ENCODE measurements at places on chromosomes 16 and 17.

- DNase-seq: peak; percentile 17
These were observed 43.8 kb downstream of the DNAJA2 start for GRCh38 chr16:46929378-46930332.

DNA sequence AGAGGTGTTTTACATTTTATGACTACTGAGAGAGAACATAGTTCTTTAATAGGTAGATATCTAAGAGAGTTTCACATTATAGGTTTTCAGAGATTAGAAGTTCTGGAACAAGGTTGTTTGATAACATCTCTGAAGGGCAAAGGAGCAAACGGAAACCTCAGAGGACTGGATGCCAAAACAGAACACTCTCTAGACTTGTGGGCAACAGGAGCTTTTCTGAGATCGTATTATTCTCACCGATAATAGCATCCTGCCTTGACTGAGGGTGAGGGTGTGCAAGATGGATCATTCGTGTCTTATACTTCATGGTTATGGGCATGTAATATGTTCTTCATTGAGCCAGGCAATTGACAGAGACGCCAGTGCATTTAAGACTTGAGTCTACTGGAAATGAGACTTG lies 234.8 kb downstream of the IRX3 start:
- no peak for DNase-seq

GRCh38 chr16:89711601-89712273 lies 9.0 kb downstream of the VPS9D1 start:
- DNase-seq: peak; percentile 66

GRCh38 chr16:66057057-66057456 lies 309.4 kb upstream of the CDH5 start:
- DNase-seq: no peak

DNA sequence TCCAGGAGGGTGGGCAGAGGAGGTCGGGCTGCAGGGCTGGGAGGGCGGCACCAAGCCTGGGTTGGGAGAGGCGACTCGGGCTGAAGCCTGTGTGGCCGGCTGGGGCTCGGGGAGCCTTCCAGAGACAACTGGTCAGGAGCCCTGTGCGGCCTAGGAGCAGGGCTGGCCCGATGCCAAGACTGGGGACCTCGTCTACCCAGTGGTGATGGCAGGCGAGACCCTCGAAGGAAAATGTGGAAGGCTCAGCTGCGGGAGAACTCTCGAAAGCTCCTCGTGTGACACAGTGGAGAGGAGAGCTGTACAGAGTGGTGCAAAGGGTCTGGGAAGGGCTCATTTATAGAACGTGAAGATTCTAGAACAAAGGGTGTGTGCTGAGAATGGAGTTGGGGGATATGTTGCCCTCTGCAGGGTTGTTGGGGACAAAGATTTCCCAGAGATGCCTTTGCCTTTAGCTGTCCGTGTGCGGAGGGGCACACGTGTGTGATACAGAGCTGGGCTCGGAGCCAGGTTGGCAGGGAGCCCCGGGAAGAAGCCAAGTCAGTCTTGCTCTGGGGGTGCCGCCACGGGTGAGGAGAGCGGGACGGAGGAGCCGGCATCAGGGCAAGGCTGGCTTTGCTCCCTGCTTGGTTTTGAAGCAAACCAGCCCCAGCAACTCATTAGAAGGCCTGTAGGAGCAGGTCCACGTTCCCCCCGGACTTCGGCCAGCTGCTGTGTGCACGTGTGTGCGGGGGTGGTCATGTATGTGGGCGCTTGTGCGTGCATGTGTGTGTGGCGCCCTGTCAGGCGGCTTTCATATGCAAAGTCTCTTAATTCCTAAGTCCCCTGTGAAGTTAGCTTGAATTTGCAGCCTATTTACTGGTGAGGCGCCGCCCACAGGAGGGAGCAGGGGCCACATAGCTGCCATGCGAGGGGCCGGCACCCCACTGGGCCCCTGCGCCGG lies 132.4 kb upstream of the CHMP6 start:
- no peak for DNase-seq

- DNase-seq: no peak
These were observed 2.2 kb downstream of the C16orf95 start for GRCh38 chr16:87314990-87315420.

DNA sequence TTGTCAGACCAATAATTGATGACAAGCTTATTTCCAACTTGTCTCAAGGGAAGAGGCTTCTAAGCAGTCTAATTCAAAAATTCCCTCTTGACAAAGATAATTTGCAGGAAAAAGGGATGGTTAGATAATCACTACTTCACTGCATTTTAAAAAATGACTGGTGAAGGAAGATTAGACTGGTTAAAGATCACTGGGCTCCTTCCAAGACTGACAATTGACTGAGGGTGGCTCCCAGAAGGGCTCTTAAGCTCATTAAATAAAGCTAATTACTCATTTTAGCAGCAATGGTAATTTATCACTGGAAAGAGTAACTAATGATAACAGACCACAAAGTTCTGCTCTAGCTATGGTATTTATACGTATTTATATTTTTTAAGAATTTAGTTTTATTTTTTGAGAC lies 4.4 kb upstream of the HEATR3 start:
- no peak for DNase-seq

GRCh38 chr17:78912082-78912481 lies 9.1 kb upstream of the CEP295NL start:
- no peak for DNase-seq

- no peak for DNase-seq
These were observed 83.8 kb downstream of the CDH11 start for GRCh38 chr16:65038100-65038499.

DNA sequence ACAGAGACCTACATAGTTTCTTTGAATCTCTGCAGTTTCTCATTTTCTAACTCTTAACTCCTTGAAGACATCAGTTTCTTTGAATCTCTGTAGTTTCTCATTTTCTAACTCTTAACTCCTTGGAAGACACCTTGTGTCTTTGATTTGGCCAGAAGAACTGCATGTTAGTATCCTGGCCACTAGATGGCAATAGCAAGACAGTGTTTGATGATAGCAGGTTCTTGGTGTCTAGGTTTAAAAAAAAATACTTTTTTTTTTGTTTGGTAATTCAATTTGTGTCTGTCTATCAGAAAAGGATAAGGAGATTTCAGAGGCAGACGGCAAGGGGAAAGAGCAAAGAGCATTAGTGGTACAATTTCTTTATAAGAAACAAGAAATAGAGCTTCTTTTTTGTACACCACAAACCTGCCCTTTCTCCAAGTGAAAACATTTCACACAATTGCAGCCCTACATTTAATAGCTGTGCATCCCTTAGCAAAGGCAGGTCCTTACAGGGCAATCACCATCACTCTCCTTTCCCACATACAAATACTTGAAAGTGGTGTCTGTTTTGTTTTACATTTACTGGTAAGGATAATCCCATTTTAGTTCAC lies 1324.9 kb upstream of the CDH8 start:
- DNase-seq: no peak

- no peak for DNase-seq
These were observed 4.2 kb downstream of the CDRT4 start for GRCh38 chr17:15462976-15463772.

DNA sequence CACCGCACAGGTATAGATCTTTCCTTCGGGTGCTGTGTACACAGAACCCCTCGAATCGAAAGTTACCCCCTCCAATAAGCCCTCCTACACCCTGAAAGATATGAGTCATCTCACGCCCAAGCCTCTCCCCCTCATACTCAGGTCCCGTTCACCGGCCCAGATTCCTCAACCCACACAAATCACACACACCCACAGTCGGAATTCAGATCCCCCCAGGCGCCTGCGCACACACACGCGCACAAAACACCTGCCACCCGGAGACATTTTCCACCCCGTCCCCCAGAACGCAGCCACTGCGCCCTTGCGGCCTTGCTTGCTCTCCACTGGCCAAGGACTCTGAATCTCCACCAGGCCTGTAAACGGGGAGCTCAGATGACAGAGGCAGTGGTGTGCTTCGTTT lies 4.9 kb downstream of the JPH3 start:
- no peak for DNase-seq

GRCh38 chr17:61444075-61444474 lies 8.1 kb upstream of the TBX4 start:
- DNase-seq: no peak

- DNase-seq: no peak
These were observed 9.1 kb downstream of the BCL7C start for GRCh38 chr16:30884760-30885159.

Measured in stimulated activated CD8-positive, alpha-beta memory T cell treated with anti-CD3 and anti-CD28 coated beads, Interleukin-7, amount 100 ng/mL, for 4 hours (primary cell).